ENCODE measurements at places on chromosomes 1 and 21. TPM values are rescaled to one million over a fixed set of nuclear protein-coding genes. Genes with fewer than 3 reads are reported as not detected.

Gene TMEM81
- total RNA-seq, result 3.6 TPM

Gene NBPF10
- 3.2 TPM for total RNA-seq

- no peaks in the 10 kb centered on the region for H3K27me3 ChIP-seq
- no peaks in the 10 kb centered on the region for H3K36me3 ChIP-seq
- no peaks in the 10 kb centered on the region for H3K4me1 ChIP-seq
- no peak overlapping the region for H3K4me3 ChIP-seq
These were observed 25.6 kb downstream of the PRSS38 start for GRCh38 chr1:227841096-227841495.

- no peak overlapping the region for H3K27ac ChIP-seq
- H3K36me3 ChIP-seq, result no peaks in the 10 kb centered on the region
- no peak for DNase-seq
- peaks cover 30% of the 10 kb centered on the region for H3K27me3 ChIP-seq
- peaks cover 7% of the 10 kb centered on the region for H3K4me1 ChIP-seq
These were observed 5.2 kb upstream of the ERRFI1 start for GRCh38 chr1:8031176-8031785.

- peaks cover 6% of the 10 kb centered on the region for H3K27me3 ChIP-seq
- no peak overlapping the region for H3K4me3 ChIP-seq
- H3K4me1 ChIP-seq, result no peaks in the 10 kb centered on the region
- no peaks in the 10 kb centered on the region for H3K36me3 ChIP-seq
- no peak for DNase-seq
These were observed 74.4 kb downstream of the RWDD3 start for GRCh38 chr1:95308276-95309030.

Data from activated CD4-positive, alpha-beta T cell treated with anti-CD3 and anti-CD28 coated beads, Interleukin-2, amount 10 ng/mL, durations not matched to agents 24 days and 14 days (primary cell).